NCI-H1694 (cell line): ENCODE measurements at places on chromosomes 6 and 20.

DNA sequence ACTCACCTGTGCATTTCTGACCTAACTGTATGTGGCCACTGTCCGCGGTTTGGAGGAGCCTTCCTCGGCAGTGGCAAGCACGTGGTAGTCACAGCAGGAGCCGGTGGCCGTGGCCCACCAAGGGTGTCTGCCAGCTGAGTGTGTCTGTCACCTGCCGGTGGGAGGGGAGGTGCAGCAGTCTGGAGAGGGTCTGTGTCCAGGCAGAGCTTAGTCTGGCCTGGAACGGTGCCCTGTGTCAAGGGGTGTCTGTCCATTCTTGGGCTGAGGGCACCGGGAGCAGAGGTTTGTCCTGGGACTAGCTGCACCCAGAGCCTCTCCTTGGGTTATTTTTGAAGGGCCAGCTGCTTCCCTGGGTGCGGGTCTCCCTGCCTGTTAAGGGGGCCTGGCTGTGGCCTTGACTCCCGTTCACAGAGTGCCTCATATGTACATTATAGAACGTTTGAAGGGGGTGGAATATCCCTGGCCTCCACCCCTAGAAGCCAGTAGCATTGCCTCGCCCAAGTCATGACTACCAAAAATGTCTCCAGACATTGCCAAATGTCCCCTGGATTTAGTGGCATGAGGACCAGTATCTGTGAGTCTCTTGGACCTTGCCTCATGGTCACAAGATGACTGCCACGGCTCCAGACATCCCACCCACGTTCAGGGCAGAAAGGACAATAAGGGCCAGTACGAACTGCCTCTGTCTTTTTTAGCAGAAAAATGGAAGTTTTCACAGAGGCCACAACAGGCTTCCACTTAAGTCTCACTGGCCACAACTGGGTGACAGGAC is 5.2 kb downstream of the RBM38 start:
- no peak for DNase-seq

- no peak for DNase-seq
Observed at GRCh38 chr20:2132461-2132901, 30.9 kb downstream of the STK35 start.

DNA sequence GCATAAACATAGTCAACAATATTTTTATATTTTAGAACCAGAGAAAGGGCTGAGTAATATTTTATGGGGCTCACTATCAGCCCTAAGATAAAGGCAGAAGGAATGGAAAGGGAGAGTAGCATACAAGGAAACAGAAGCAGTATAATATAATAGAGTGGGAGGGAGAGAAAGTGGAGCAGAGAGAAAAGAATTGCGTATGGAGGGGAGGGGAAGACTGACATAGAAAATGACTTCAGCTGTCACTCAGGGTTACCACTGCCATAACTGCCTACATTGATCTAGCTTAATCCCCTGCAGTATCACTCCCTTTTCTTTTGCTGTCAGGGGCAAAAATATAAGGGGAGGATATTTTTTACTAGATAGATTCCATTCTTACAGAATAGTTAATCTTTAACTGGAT is 1133.5 kb upstream of the MAP3K7 start:
- no peak for DNase-seq

DNA sequence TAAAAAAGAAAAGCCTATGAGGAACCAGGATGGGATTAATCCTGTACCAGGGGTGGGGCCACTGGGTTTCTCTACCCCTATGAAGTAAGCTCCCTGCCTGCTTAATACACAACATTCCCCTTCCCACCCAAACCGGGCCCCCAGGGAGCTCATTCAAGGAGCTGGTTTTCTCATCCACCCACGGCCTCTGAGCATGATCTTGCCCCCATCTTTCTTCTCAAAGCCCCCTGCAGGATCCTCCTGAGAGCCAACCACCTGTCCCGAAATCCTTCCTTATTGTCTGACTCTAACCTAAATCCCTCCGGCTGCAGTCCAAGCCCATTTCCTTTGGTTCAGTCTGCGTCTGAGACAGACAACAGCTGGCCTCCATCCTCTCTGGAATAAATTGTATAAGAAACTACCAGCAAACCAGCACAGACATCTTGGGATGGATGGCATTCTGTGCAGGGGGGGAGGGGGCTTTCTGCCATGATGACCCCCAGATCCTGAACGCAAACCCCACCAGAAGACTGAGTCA is 21.0 kb downstream of the KCNK5 start:
- DNase-seq, result no peak

DNA sequence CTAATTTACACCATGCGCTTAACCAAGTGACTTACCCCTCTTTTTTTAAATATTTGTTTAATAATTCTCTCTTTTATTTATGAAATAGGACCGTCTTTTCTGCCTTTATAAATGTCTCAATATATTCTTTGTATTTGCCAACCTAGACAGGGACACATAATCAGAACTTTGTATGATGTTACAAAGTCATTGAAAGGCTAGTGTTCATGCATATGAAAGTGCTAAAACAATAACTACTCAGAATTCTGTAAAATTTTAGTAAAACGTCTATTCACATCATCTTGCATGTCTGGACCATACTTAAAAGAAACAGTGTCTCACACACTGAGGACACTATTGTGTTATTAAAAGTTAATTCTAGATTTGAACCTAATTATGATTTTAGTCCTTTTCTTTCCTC is 41.1 kb upstream of the HBS1L start:
- DNase-seq, result no peak

- DNase-seq, result no peak
Observed at GRCh38 chr20:13687815-13688214, 49.1 kb upstream of the TASP1 start.

DNA sequence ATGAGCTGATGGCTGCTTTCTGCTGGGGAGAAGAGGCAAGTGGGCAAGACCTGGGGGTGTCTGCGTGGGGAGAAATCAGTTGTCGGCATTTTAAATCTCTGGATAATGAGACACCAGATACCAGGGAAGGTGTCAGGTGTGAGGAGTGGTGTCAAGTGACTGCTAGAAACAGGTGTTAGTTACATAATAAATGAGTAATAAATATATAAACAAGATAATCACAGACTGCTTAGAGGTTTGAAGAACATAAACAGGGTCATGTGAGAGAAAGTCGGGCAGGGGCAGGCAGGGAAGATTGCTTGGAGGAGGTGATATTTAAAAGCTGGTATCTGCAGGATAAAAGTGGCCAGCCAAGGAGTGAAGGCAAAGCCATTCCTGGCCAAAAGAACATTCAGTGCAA is 87.2 kb upstream of the RIN2 start:
- DNase-seq, result no peak

- DNase-seq, result no peak
Observed at GRCh38 chr6:8139451-8139850, 37.1 kb upstream of the EEF1E1 start.

DNA sequence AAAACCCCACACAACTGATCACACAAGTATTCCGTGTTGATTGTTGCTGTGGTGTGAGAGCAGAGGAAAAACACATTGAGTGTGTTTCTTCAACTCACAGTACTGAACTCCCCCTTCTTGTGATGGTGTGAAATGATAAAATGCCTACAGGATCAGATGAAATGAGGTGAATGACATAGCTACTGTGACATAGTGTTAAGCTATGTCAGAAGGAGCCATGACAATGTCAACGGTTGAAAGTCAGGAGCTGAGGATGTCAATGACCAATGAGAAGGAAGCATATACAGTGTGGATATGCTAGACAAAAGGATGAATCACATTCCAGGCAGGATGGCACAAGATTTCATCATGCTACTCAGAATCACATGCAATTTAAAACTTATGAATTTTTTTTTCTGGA is 38.8 kb downstream of the WASF1 start:
- DNase-seq, result no peak

DNA sequence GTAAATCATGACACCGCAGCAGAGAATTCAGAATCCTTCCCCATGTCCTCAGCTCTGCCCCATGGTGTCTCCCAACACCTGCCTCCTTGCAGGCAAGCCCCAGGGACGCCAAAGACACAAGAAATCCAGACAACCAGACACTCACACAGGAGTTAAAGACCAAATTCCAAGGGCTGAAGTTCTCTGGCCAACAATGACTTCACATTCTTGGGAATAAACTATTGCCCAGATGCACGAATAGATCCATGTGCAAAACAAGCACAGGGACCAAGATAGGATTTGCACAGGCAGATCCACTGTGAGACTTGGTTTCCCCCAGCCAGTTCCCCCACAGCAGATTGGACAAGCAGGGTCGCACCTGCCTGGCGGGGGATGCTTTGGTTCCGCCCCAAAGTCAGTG is 246.7 kb downstream of the SOD2 start:
- no peak for DNase-seq

GRCh38 chr20:24771542-24772061 is 177.5 kb upstream of the CST7 start:
- no peak for DNase-seq

- no peak for DNase-seq
Observed at GRCh38 chr20:32959351-32960221, 44.6 kb downstream of the SUN5 start.

DNA sequence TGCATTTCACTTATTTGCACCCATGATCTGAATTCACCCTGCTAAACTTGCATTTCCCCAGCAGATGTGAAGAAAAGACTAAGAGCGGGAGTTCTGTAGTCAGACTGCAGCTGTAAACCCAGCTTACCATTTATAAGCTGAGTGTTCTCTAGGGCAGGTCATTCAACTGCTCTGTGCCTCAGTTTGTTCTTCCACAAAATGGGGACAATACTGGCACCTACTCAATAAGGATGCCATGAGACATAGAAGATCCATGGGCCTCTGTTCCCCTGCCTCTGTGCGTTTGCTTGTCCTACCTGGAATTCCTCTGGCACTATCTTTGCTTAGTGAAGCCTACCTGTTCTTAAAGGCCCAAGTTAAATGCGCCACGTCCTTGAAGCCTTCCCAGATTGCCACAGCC is 12.2 kb upstream of the MDFI start:
- no peak for DNase-seq

DNA sequence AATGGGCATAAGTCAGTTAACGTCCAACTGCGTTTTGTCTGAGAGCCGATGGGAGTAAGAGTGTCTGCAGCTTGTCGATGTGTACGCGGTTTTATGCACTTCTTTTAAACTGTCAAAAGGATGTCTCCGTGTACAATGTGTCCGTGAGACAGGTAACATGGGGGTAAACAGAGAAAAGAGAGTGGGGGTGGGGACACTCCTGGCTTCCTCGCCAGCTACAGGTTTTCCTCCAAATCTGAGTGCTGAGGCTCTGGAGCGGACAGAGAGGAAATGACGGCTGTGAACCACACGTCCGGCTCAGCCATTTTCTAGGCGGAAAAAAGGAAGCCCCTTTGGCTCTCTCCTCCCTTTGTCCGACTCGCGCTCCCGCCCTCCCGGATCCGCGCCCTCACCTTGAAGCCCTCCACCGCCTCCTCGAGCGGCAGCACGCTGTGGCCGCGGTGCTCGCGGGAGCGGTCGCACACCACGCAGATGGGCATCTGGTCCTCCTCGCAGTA is 916 bp downstream of the TRIM27 start:
- DNase-seq, result no peak

- no peak for DNase-seq
Observed at GRCh38 chr6:97097068-97098047, 172.8 kb downstream of the KLHL32 start.

GRCh38 chr6:40326714-40327421 is 260.3 kb downstream of the LRFN2 start:
- DNase-seq, result no peak
